GM12864 (cell line): ENCODE measurements at places on chromosomes 3 and 15.

- DNase-seq = no peak
These were observed 52.6 kb upstream of the ULK4 start for GRCh38 chr3:42014458-42014920.

GRCh38 chr3:3189961-3190360, 10.5 kb upstream of the CRBN start:
- no peak for DNase-seq

DNA sequence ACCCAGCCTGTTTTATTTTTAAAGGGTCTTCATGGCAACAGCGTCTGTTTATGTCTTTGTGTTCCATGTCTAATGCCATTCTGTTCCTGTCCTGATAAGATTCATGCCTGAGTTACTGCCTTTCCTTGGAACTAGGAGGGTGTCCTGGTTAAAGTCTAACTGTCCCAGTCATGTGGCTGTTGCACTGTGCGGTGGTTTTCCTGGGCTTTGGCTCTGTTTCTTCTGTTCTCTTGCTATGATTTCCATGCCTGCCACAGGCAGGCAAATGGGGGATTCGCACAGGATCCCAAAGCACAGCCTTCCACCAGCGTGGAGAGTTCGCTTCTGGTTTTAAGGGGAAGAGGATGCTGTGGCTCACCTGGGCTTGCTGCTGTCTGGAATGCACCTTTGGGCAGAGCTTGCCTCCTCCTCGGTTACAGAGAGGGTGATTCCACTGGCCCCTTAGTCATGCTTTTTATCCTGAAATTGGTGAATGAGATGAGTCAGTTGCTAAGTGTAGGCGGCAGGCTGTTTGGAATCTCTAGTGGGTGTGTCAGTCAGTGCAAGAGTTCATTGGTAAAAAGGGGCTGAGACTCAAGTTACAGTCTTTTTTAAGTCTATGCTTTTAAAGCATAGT, 86.8 kb downstream of the CCK start:
- DNase-seq = no peak

DNA sequence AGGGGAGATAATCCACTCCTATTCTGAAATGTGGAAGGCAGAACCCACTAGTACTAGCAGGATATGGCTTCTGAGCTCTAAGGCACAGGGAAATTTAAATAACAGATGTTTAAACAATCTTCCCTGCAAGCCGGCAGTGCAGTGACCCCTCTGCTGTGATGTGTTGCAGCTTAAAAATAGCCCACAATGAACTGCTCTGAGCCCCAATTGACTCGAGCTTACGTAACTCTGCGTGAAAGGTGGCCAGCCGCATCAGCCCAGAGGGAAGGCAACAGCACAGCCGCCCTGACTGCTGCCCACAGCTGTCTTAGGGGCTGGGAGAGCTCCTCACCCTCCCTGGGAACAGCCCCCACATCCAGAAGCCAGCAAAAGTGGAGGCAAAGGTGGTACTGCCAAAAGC, 12.5 kb upstream of the CAMKV start:
- no peak for DNase-seq

DNA sequence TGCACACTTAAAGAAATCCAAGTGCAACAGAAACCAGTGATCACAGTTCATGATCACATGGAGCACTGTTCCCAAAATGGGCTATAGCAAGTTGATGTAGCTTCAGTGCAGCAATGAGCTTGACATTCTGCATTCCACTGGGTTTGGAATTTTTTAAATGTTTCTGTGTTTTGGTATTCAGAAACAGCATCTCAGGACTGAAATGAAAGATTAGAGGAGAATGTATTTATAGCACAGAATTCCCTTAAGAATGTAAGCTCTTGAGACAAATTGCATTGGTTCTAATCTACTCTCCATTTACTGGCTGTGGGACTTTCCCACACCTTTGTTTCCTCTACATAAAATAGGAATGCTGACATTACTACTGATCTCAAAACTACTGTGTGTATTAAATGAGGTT, 162.7 kb downstream of the FGF12 start:
- no peak for DNase-seq

GRCh38 chr15:93524432-93524831, 435.4 kb upstream of the RGMA start:
- no peak for DNase-seq

GRCh38 chr15:51341366-51342226, at the start of gene GLDN:
TSS of gene GLDN (plus strand) at chr15:51341655. CDS start at chr15:51341685, 30 bp downstream.
- DNase-seq = no peak

DNA sequence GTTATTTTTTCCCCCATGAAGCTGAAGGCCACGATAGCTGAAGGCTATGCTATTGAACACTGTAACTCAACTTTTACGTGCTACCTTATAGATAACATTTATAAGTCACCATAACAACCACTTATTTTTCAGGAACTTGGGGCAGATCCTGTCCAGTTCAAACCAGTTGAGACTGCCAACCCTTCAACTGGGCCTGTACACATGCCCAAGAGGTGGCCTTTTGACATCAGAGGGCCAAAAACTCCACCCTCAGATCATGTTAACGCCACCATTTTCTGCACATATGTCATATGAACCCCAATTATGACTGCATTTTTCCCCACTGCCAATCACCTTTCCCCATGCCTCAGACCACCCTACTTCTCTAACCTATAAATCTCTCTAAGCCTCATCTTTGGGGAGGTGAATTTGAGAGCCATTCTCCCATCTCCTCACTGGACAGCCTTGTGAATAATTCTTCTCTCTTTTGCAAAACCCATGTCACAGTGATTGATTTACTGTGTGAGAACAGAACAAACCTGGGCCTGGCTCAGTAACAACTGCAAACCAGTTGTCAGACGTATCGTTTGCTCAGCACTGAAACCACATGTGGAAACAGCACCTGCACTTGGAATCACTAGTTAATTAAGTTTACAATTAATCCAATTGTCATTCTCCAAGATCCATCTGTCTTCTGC, 42.5 kb downstream of the ZNF445 start:
- no peak for DNase-seq

- no peak for DNase-seq
These were observed 29.5 kb downstream of the GLB1 start for GRCh38 chr3:33067484-33067883.

- no peak for DNase-seq
These were observed 88.9 kb downstream of the FEZF2 start for GRCh38 chr3:62284442-62284841.

GRCh38 chr3:51123531-51123930, 261.6 kb upstream of the MANF start:
- no peak for DNase-seq
